ENCODE measurements at places on chromosomes 7 and 10.

- DNase-seq, result no peak
Measured at GRCh38 chr7:128177768-128178550, 63.1 kb upstream of the LEP start.

GRCh38 chr7:134287916-134288659 is 28.6 kb downstream of the SLC35B4 start:
- no peak for DNase-seq

DNA sequence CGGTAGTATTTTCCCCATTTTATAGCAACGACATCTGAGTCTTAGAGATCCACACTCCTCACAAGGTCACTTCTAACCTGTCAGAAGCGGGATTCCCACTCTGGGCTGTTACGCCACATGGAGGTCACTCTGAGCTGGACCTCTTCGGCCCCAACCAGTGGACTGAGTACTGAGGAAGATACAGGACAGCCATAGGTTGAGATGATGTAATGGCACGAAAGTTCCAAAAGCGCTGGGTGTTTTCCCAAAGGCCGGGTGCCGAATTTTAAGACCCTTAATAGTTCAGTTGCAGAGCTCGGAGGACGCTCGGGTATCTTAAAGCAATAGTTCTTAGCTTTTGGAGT is 699 bp downstream of the GHITM start:
- DNase-seq, result peak; percentile 66

GRCh38 chr10:65670087-65670486 is 1255.7 kb upstream of the LRRTM3 start:
- no peak for DNase-seq

- no peak for DNase-seq
Measured at GRCh38 chr10:76649723-76650127, 987.9 kb downstream of the KCNMA1 start.

GRCh38 chr7:104412911-104413310 is 84.5 kb downstream of the LHFPL3 start:
- no peak for DNase-seq

GRCh38 chr7:159136846-159137245 is 7.8 kb downstream of the VIPR2 start:
- DNase-seq, result no peak
